ENCODE measurements at places on chromosomes 11 and 22.

GRCh38 chr11:44258190-44258489 lies 51.8 kb downstream of the ALX4 start:
- DNase-seq = no peak

GRCh38 chr22:23403720-23404688 lies 176.1 kb downstream of the IGLL1 start:
- no peak for DNase-seq

GRCh38 chr11:35165423-35166368 lies 26.7 kb downstream of the CD44 start:
- no peak for DNase-seq

GRCh38 chr11:47516984-47517853 lies 35.7 kb downstream of the CELF1 start:
- no peak for DNase-seq

DNA sequence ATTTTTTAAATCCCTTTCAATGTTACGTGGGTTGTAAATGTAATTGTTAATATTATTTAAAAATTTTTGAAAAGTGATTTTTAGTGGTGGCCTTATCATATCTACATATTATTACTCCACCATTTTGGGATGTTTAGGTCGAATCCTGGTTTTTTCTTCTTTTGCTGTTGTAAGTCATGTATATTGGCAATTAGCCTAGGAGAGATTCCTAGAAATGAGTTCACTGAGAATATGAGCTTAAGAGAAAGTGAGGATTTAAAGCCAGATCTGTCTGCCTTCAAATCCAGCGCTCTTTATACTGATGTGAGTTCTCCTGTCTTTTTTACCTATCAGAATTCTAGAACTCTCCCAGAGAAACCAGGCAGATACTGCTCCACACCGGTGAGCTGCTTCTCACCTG lies 56.1 kb downstream of the PTPRJ start:
- no peak for DNase-seq

GRCh38 chr11:58561394-58562098 lies 14.1 kb downstream of the LPXN start:
- DNase-seq = no peak

GRCh38 chr11:21909145-21909544 lies 283.7 kb upstream of the ANO5 start:
- DNase-seq = no peak

- DNase-seq = no peak
Measured at GRCh38 chr11:3014057-3014938, 22.2 kb upstream of the NAP1L4 start.

DNA sequence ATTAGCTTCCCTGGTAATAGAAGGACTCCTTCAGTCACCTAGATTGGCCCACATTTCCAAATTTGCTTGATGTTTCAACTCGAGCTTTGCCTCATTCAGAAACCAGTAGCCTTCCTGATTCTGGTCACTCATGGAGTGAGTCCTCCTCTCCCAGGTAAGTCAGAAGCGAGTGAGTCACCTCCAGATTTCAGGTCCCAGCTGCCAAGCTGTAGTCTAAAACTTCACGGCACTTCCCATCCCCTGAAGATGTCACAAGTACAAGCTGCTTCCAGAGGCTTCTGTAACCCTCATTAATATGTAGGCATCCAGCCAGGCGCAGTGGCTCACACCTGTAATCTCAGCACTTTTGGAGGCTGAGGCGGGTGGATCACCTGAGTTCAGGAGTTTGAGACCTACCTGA lies 23.5 kb downstream of the ARHGAP8 start:
- DNase-seq = no peak

DNA sequence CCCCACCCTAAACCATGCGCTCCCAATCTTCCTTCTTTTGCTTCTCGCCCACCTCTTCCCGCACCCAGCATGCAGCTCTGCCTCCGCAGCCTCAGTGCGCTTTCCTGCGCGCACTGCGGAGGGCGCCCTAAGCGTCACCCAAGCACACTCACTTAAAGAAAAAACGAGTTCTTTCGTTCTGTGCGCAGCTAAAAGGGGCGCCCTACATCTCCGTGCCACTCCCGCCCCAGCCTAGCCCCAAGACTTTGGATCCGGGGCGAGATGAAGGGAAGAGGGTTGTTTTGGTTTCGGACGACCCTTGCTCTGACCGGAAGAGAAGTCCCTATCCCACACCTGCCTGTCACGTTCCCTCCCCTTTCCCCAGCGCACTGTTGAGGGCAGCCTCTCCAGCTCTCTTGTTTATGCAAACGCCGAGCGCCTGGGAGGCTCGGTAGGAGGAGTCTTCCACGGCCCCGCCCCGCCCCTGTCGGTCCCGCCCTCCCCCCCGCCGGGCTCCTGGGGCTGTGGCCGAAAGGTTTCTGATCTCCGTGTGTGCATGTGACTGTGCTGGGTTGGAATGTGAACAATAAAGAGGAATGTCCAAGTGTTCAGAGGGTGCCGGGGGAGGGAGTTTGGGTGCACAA lies 5.3 kb downstream of the VSIG2 start:
- peak; percentile 95 for DNase-seq

DNA sequence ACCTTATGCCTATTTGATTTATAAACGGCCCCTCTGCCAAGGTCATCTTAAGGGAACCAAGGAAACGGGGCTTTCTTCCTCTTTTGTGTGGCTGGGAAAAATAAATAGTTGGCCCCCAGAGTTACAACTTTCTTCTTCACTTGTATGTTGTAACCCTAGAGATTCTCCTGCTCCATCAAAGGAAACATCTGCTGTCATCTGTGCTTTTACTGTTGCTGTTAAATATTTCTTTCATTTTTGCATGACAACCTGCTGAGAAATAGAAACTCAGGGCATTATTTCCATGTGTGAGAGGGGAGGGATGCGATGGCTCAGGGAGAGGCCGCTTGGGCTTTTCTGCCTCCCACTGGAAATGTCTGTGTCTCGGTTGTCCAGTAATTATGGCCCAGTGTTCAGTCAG lies 21.8 kb upstream of the CDC42EP2 start:
- no peak for DNase-seq

- DNase-seq = no peak
Measured at GRCh38 chr22:31504282-31504681, 7.9 kb downstream of the SFI1 start.

GRCh38 chr11:117855912-117856651 lies 20.4 kb downstream of the FXYD6 start:
- peak; percentile 12 for DNase-seq

- DNase-seq = no peak
Measured at GRCh38 chr11:74641289-74641688, 48.9 kb downstream of the POLD3 start.

GRCh38 chr22:45612451-45612901 lies 59.2 kb upstream of the ATXN10 start:
- no peak for DNase-seq

DNA sequence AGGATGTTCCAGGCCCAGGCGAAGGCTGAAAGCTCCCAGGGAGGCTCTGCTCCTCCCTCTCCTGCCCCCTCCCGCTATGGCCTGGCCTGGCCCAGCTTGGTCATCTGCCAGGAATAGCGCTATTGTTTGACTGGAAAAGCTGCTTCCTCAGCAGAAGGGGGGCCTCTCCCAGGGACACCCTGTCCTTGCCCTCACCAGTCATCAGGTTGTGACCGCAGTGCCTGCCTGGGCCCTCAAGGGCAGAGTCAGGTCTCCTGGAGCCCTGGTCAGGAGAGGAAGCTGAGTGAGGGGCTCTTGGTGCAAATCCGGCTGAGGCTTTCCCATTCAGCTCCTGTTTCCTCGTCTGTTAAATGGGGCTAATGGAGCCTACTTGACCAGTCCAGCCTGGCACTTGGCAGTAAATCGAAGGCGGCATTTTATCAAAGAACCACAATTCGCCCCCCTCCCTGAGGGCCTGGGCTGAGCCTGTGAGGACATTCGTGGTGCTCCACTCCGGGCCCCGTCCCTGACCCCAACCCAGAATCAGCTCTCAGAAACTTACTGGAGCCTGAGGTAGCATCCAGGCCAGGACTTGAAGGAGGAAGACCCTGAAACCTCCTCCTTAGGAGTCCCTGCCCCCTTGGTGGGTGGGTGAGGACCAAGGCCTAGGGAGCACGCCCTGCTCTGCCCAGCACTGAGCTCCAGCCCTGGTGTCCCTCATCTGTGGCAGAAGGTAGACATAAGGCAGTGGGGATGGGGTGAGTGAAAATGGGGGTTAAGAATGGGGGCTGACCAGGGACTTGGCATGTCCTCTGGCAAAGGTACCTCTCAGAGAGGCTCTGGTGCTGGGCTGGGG lies 2.0 kb upstream of the CASTOR1 start:
- DNase-seq = no peak

DNA sequence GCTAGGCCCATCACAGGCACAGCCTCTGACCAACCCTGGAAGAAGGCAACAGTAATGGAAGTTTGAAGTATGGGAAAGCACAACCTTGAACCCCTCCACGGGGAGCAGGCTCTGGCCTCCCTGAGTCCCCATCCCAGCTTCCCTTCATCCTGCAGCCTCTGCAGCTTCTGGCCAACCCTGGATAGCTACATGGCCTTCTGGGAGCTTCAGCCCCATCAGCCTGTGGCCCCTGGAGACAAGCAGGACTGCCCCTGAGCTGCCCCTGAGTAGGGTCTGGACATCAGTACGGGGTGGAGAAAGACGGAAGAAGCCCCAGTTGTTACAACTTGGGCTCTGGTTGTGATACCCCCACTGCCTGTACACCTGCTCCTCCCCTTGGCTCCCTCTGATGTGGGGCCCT lies 113.8 kb upstream of the CD82 start:
- no peak for DNase-seq

GRCh38 chr11:66609721-66610617 lies 6.5 kb upstream of the RBM14 start:
- no peak for DNase-seq

DNA sequence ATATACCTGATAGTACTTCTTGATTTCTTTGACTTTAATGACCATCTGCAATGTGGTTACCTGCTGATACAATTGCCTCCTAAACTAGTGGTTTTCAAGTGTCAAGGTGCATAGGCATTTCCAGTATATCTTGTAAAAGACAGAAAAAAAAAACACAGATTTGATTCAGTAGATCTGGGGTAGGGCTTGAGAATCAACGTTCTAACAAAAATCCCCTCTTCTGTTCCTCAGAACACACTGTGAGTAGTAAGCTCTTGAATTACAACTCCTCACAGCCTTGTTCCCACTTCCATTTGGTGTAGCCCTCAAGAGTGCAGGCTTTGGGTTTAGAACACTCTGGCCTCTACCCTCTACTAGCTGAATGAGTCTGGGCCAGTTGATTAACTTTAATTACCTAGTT lies 78.0 kb upstream of the CTSC start:
- no peak for DNase-seq

- no peak for DNase-seq
Measured at GRCh38 chr11:128181984-128182383, 405.4 kb downstream of the ETS1 start.

DNA sequence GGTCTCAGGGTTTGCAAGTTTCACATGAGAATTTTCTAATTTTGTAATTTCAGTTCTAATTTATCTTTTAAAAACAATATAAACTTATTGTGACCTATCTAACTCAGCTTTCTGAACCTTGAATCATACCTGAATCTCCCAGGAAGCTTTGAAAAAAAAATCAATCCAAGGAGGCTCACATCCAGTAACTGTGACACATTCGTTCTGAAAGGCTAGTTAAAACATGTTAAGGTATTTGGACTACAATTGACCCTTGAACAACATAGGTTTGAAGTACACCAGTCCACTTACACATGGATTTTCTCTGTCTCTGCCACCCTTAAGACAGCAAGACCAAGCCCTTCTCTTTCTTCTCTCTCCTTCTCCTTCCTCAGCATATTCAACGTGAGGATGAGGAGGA lies 40.0 kb downstream of the DDI1 start:
- DNase-seq = no peak

DNA sequence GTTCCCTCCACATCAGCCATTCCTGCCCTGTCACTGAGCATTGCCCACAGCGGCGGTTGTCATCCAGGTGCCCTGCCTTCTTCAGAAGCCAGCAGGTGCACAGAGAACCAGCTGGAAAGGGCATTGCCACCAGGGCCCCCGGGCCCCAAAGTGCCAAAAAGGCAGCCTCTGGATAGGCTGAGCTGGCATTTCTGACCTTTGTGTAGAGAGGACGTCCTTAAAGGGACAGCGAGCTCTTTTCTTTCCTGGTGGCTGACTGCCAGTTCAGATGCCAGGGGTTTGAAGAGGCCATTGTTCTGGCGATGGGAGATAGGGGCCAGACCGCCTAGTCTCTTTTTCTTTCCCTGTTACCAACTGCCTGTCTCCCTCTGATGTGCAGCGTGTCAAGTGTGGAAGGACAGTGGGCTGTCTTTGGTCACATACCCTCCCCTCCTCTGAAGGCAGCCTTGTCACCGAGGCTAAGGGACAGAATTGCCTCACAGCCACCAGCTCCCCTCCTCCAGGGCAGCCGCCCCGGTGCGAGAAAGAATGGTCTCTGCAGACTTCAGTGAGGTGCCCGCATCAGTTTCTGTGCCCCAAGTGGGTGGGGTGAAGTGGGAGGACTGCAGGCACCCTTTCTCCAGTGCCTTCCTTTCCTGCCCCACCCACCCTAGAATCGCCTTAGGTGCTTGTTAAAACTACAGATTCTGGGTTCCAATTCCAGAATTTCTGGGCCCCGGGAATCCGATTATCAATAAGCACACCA lies 109.6 kb downstream of the SCN3B start:
- DNase-seq = no peak

- DNase-seq = peak; percentile 49
Measured at GRCh38 chr11:70397336-70397982, 870 bp upstream of the CTTN start.

- DNase-seq = no peak
Measured at GRCh38 chr11:9150501-9150900, 59.1 kb upstream of the SCUBE2 start.

DNA sequence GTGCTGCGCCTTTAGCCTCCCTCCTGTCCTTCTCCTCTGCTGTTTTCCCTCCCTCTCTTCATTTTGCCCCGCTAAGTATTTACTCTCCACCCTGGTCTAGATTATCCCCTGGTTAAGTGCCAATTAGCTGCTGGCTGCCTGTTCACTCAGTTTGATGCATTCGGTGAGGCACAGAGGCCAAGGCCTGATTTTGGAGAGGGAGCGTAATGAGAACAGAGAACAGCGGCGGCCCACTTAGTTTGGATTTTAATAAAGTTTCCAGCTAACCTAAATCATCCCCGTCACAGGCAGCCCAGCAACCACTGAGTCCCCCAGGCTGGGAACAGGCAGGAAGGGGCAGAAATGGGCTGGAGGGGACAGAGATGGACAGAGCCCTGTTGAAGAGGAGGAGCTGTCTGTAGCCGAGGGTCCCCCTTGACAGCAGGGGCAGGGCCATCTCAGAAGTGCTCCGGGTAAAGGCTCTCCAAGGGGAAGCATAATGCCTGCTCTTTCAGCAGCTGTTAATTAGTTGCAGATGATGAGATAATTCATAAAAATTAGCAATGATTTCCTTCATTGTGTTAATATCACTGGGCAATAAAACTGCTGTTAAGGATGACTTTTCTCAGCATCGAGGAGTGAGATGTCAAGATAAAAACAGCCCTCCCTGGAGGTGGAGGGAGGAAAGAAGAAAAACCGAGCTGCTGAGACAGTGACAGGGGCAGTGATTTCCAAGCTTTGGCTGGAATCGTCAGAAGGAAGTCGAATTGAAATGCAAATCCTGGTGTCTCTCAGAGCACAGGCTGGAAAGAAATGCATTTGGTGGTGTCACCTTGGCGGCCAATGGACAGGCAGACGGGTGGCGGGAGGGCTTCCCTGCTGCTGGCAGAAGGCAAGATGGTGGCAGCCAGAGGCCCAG lies 170.1 kb downstream of the GRIK4 start:
- peak; percentile 83 for DNase-seq

GRCh38 chr11:20448834-20449233 lies 61.3 kb downstream of the PRMT3 start:
- DNase-seq = no peak

Data from H9 (cell line).